GM12865 (cell line): ENCODE measurements at places on chromosomes 12 and 14.

GRCh38 chr14:62189698-62190097, 427.5 kb downstream of the SNAPC1 start:
- no peak for DNase-seq

GRCh38 chr12:5081016-5081415, 37.3 kb downstream of the KCNA5 start:
- no peak for DNase-seq

GRCh38 chr12:230925-231671, 17.1 kb upstream of the SLC6A12 start:
- no peak for DNase-seq

DNA sequence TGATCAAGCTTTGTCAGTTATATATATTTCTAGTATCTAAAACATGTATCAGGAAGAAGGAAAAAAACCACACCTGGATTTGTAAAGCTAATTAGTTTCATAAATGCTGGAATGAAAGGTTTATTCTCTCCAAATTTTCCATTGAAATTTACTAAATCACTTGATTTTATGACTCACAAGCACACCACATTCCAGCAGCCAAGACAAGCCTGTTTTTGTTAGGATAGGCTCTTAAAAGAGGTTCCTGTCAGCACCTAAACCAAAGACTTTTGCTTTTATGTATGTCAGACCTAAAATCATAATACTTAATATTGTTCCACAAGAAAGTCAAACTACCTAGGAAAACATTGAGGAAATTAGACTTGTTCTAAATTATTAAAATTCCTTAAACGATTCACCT, 85.3 kb upstream of the PAWR start:
- no peak for DNase-seq

DNA sequence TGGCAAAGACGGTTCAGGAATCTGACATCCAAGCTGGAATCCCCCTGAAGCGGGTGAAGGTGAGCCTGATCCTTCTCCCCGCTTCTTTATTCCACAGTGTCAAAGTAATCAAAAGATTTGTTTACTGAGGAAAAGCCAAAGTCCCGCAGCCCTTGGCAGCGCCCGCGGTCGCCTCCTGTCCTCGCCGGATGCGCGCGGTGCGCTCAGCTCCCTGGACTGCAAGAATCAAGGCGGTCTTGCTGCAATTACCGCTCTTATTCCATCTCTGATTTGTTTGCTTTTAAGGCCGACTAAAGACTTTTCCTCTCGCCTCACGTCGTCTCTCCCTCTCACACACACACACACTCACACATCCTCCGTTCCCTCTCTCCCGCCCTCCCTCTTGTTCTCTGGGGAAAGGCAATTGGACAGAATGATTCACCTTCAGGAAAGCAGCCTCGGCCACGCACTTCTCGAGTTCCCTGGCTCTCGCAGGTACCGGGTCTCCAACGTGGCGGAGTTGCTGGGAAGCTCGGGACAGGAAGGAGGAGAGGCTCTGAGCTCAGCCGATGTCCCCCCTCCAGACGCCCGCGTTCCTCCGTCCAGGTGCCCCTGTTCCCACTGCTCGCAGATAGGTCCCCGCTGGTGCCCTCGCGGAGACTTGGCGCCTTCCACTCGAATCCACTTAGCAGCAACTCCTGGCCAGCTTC, 68.6 kb upstream of the USP15 start:
- no peak for DNase-seq
